ENCODE measurements at places on chromosomes 16 and 17.

GRCh38 chr16:82518811-82519210 lies 108.0 kb upstream of the CDH13 start:
- no peak for DNase-seq

GRCh38 chr17:4161192-4161966 lies 18.4 kb downstream of the CYB5D2 start:
- no peak for DNase-seq

DNA sequence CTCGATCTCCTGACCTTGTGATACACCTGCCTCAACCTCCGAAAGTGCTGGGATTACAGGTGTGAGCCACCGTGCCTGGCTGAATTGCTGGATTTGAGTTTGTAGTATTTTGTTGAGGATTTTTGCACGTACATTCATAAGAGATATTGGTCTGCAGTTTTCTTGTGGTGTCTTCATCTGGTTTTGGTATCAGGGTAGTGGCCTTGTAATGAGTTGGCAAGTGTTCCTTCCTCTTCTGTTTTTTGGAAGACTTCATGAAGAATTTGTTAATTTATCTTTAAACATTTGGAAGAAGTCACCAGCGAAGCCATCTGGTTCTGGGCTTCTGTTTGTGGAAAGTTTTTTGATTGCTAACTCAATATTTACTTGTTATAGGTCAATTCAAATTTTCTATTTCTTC lies 26.9 kb downstream of the SPNS3 start:
- DNase-seq, result no peak

- no peak for DNase-seq
Measured at GRCh38 chr17:50790618-50791017, 23.3 kb upstream of the ANKRD40CL start.
